Activated CD8-positive, alpha-beta memory T cell treated with anti-CD3 and anti-CD28 coated beads for 48 hours (primary cell): ENCODE measurements at places on chromosomes 12 and 14.

GRCh38 chr12:46858368-46858767, 32.6 kb upstream of the SLC38A4 start:
- no peak for DNase-seq

DNA sequence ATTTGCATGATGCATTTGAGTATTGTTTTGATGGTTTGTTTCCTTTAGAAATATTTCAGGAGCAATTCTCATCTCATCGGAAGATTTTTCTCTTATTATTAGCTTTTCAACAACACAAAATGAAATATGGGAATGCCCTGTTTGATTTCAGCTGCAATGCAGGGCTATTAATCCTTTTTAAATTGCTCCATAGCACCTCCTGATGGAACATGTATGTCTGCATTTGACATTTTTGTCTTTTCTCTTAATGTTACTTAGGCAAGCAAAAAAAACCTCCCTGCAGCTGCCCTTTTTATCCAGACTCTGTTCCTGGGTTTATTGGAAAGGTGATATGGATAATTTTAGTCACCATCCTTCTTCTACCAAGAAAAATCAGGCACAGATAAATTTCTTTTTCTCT, 895.8 kb downstream of the RPS29 start:
- DNase-seq, result no peak

GRCh38 chr14:64639340-64639821, 64.8 kb upstream of the PLEKHG3 start:
- DNase-seq, result no peak

DNA sequence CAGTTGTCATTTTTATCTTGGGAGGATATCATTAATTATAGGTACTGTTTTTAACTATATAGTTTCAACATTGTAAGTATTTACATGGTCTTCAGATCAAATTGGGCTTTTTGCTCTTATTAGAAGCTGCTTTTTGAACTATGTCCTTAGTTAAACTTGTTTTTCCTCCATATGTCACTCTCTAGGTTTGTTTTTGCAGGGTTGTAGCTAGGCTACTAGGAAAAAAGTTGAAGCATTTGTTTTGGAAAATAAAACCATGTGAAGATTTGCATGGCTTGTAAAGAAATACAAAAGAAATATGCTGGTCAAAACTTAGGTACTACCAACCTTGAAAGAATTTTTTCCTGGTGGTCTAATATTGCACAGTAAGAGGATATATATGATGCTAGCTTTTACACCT, 3.4 kb downstream of the ARID2 start:
- no peak for DNase-seq

- no peak for DNase-seq
Observed at GRCh38 chr14:55927028-55927427, 191.2 kb upstream of the PELI2 start.

GRCh38 chr12:49059299-49060171, 1.1 kb downstream of the KMT2D start:
- DNase-seq, result no peak

DNA sequence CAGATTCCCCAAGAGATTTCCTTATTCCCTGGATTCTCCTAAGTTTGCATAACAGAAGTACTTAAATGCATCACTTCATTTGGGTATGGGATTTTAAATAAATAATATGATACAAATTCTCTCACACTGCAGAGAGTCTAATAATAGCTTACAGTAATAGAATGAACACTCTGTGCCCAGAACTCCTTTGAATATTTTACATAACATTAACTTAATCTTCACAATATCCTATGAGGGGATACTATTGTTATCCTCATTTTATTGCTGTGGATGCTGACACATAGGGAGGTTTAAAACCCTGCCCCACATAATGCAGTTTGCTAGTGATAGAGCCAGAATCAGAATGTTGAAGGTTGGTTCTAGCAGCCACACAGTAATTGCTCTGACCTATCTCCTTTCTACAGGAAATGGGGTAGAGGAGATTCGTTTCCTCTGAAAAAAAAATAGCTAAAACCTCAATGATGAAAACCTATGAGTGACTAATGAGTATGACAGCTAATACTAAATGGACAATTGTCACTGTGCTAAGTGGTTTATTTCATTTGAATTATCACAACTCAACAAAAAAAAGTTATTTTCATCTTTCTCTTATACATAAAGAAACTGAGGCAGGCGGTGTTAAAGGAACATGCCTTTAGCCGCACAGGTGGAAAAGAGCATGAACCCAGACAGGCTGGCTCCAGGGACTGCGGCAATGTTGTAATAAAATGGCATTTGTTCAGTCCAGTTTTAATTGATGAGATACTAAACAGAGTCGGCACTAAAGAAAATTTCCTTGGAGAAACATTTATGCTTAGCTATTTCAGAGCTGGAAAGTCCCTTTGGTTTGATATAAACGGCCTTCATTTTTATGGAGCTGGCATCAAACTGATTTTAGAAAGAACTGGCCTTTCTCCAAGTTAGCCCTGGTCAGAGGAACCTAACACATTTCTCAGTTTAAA, 880.9 kb downstream of the NRXN3 start:
- DNase-seq, result no peak

DNA sequence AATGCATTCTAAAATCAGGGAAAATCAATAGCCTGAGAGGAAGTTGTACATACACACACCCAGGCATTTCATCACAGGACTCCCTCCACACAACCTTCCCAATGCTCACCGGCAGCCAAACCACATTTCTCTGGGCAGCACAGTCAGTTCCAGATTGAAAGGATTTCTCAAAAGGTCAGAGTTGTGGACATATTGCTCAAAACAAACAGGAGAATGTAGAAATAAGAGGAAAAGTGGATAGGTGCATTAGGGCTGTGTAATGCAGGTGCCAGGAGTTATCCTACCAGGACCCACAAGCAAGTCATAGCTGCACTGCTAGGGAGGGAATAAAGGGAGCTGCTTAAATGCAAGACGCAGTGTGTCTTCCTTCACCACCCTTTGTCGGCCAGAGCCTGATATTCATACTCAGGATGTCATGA, 62.9 kb downstream of the GCH1 start:
- no peak for DNase-seq

- DNase-seq, result no peak
Observed at GRCh38 chr12:104599272-104600035, 142.7 kb downstream of the CHST11 start.

DNA sequence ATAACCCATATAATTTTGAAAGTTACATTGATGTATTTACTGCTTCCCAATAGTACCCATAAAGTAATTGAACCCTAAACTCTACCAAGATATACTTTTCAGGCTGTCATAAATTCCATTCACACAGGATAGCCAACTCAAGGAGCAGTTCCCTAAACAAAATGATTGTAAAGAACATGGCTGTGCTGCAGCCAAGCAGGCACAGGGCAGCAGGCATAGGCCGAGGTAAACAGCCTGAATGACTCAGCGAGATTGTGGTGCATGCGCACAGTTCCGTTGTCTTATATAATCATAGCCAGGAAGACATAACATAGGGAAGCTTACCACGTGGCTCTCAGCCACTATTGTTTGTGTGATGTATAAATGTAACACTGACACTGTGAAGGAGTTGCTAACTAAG, 344.9 kb downstream of the FSCB start:
- DNase-seq, result no peak

GRCh38 chr12:121560392-121561008, 20.3 kb downstream of the KDM2B start:
- DNase-seq, result no peak

DNA sequence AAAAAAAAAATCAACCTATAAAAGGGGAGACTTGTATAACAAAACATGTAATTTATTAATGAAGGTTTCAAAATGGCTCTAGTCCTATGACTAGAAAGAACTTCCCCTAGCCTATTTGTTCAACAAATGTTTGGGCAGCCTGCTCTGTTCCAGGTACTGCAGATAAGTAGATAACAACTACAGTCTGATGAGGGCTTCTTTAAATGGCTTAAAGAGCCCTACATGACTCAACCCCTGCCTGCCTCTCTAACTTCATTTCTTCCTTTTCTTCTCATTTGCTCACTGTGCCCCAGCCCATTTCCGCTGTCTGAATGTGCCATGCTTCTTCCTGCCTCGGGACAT, 21.5 kb downstream of the ALDH6A1 start:
- no peak for DNase-seq

GRCh38 chr12:131229426-131230339, 276.0 kb downstream of the ADGRD1 start:
- no peak for DNase-seq

- DNase-seq, result no peak
Observed at GRCh38 chr14:102726191-102726949, 50.9 kb upstream of the TRAF3 start.

GRCh38 chr12:94798113-94798512, 147.8 kb upstream of the TMCC3 start:
- no peak for DNase-seq

DNA sequence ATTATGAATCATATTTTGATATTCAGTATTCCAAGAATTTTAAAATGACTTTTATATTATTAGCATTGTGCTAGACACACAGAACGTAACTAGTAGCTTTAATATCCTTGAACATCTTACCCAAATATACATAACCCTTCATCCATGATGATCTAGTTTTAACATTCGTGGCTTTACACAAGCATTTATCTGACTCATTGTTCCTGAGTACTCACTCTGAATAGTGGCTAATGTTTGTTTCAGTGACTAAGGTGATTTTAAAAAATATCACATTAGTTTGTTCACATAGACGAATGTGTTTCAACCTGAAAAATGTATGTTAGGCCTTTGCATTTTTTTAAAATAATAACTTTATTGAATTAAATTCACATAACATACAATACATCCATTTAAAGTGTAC, 80.0 kb upstream of the PTPRQ start:
- DNase-seq, result no peak

DNA sequence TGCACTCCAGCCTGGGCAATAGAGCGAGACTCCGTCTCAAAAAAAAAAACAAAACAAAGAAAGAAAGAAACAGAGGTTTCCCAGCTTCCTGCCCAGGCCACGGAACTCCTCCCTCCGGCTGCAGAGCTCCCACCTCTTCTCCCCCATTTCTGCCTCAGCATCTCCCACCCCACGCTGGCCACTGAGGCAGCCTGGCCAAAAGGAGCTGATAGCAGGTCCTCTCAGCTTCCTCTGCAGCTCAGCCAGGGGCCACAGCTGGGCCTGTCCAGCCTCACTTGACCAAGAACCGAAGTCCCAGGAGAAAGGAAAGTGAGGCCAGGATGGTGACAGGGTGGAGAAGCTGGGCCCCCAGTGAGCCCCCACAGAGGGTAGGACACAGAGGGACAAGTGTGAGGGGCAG, 33.4 kb upstream of the CD9 start:
- no peak for DNase-seq

GRCh38 chr14:99779751-99780150, 13.5 kb upstream of the EML1 start:
- no peak for DNase-seq
